ENCODE measurements at places on chromosomes 11 and 22.

- no peak for DNase-seq
Observed at GRCh38 chr22:23822101-23822671, 16.6 kb downstream of the DERL3 start.

- DNase-seq, result no peak
Observed at GRCh38 chr22:33919391-33920196, 682 bp downstream of the LARGE1 start.

GRCh38 chr22:46897246-46897623 is 134.8 kb downstream of the TBC1D22A start:
- DNase-seq, result no peak

DNA sequence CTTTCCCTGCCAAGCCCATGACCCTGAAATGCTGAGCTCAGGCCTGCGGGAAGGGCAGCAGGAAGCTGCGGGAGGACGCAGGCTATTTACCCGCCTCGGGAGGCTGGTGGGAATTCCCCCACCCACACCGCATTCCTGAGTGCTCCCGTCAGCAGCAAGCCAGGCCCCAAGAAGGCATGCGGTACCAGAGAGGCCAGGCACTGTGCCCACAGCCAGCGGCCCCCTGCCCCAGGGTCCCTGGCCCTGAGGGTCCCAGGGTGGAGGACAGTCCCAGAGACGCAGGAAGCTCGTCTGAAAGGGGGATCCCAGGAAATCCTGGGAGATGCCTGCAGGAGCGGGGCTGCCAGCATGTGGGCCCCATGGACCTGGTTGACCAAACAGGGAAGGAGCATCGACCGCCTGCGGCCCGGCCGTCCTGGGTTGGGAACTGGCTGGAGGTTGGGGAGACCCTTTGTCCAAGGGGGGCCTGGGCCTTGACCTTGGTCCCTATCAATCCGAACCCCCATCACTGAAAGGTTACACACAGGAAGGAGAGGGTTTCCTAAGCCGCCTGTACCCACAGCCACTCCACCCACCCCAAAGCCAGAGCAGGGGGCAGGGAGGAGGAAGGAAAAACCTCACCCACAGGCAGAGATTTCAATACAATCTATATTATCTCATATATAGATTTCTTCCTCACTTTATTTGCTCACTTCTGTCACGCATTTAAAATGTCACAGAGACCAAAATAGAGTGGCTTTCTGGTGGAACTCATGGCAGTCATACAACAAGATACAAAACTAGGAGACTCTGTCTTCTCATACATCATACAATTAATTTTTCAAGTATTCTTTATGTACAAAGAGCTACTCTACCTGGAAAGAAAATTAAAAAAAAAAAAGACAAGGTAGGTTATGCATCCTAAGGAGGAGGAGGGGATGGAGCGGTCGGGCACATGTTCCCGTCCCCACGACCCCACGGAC is 17.1 kb downstream of the MAFF start:
- DNase-seq, result no peak

DNA sequence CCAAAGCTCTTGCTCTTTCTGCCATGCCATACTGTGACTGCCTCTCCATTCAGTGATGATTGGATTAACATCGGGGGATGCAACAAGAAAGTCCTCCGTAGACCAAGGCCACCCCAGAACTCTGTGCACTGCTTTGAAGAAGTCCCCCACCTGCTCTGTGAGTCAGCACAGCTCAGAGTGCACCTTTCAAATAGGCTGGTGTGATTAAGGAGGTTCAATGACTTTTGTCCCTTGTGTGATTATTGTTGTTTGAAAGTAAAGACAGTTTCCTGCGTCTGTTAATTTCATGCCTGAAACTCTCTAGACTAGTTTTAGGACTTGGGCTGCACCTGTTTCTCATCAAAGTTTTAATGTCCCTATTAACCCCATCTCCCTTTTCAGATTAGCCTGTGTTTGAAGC is 33.0 kb upstream of the DBX1 start:
- DNase-seq, result no peak

DNA sequence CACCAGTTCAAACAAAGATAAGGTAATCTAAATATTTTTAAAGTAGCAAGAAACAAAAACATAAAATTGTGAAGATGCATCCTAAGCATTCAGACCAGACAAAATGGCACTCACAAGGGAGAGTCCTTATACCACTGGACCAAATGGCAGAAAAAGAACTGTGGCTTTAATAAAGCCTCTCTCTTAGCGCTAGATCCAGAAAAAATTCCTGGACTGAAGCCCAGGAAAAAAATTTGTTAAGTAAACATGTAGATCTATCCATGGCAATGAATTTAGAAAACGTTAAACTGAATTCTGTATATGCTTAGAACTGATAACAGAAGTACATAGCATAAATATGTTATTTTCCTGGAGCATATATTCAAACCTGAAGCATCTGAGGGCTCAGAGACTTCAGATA is 11.8 kb upstream of the CD59 start:
- no peak for DNase-seq

DNA sequence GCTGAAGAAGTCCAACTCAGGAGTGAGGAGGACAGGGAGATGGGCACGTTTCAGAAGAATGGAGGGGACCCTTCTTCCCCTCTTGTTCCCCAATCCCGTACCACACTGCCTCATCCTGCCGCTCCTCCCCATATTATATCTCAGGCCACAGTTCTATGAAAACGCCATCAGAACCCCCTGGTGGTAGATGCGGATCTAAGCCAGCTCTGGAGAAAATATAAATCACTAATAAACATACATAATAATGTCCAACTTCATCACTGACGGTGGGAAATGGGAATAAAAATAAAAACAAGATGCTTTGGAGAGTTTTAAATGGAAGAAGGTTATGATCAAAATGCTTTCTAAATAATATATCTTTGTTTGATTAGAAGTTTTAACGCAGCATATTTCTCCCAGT is 400.3 kb downstream of the CADM1 start:
- DNase-seq, result no peak

Data from cortex of kidney (tissue), 1 donor.